ENCODE measurements at places on chromosomes 7 and 10.

DNA sequence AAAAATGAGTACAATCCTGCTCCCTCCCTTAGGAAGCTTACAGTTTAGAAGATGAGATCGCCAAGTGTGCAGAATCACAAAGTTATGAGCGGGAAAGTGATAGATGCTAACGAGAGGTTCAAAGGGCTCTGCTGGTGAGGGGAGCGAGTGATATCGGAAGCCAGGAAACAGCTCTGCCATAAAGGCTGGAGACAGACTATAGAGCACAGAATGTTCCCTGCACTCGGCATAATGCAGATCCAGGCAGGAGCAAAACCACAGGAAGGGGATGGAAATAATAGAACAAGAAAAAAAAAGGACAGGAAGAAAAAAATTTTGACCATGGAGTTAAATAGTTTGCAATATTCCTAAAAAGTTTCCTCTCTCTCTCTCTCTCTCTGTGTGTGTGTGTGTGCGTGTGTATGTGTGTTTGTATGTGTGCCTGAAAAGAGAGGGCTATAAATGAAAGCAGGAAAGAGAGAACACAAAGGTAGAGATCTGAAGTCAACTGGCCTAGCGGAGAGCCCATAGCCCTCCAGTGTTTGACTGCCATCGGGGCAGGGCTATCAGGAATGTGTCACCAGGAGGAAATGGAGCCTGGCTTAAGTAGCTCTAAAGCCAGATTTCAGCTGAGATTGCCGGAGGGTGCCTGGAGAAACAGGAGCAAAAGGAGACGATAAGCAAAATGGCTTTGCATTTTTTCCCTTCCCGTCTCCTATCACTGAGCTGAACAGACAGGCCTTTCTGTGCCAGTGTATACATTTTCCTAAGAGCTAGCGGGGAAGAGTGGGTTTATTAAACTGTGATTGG, 175.8 kb upstream of the LYZL1 start:
- no peak for DNase-seq

DNA sequence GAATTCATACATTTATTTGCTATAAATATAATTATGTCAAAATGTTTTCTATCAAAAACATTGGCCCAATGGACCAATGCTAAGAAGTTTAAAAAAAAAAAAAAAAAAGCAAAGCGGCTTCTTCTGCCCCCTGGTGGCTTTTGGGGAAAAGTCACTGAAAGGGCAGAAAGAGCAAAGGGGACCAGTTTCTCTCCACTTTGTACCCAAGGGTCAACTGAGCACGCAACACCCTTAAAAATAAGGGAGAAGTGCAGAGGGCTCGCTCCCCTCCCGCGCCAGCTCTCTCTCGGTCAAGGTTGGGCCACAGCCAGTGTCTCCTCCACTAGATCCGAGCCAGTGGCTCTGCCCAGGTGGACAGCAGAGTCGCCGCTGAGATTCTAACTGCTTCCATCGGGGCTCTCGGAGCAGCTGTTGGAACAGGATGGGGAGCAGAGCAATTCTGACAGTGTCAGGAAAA, 136.4 kb upstream of the FGFR2 start:
- DNase-seq, result peak; percentile 55

- no peak for DNase-seq
Measured at GRCh38 chr10:48844616-48845015, 95.0 kb downstream of the LRRC18 start.

DNA sequence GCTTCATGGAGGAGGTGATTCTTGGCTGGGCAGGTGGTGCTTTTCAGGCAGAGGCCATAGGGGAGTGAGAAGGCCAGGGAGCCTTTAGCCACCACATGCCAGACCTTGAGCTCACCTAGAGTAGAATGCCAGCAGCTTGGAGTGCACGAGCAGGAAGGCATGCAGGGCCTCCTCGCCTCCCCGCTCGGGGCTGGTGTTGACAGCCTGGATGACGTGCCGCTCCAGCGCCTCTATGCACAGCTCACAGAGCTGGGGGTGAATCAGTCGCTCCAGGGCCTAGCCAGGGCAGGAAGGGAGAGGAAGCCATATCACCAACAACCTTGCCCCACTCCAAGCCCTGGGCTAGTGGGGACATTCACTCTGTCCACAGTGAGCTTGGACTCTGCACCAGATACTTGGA, 15.7 kb downstream of the HPS1 start:
- DNase-seq, result no peak

- DNase-seq, result no peak
Measured at GRCh38 chr7:99092064-99092720, 51.7 kb downstream of the SMURF1 start.

DNA sequence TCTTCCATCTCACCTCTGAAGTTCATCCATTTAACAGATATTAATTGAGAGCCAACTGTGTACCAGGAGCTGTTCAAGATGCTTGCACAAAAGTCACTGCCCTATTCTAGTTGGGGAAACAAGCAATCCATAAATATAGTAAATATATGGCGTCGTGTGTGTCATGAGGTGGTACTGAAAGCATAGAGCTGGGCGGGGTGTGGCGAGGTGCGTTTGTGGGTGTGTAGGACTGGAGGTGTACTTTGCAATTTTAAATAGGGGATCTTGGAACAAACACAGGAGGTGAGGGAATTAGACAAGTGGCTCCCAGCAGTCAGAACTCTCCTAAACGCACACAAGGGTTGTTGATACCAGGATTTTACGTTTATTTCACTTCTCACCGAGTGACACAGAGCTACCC, 490 bp upstream of the ZNF239 start:
- no peak for DNase-seq

DNA sequence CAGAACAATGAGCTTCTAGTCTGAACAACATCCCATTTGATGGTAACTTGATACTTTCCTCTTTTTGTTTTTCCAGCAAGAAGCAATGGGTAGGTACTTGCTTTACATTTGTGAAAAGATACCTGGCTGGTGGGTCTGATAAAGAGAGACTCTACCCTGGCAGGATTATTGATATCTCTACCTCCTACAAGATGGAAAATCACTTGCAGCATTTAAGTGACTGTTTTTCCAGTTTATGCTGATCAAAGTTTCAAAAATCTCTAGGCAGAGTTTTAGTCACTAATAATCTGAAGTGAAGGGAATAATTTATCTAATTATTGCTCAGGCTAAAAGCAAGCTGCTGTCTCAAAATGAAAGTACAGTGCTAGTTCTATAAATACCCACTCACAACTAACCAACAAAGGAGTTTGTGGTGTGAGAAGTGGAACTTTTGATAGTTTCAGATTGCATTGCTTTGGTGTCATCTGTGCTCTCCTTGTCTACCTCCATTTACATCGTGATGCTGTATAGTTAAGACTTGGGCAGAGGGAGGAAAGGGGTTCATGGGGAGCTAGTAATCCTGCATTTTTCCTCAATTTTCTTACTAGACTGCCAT, 86.0 kb upstream of the ANKRD1 start:
- no peak for DNase-seq

- no peak for DNase-seq
Measured at GRCh38 chr7:33298848-33299247, 169.5 kb downstream of the BBS9 start.

- DNase-seq, result no peak
Measured at GRCh38 chr10:125149680-125150047, 10.7 kb downstream of the CTBP2 start.

DNA sequence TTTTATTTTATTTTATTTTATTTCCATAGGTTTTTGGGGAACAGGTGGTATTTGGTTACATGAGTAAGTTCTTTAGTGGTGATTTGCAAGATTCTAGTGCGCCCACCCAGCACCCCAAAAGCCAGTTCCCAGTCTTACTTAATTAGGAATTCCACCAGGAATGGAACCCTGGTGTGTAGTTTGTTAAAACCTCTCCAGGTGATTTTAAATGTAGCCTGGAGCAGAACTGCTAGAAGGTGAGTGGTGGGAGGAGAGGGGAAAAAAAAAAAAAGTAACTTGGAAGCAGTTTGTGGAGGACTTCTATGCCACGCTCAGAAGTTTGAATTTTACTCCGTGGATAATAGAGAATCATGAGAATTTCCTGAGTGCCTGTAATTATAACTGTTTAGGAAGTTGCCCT, 5.5 kb upstream of the TEX47 start:
- no peak for DNase-seq

DNA sequence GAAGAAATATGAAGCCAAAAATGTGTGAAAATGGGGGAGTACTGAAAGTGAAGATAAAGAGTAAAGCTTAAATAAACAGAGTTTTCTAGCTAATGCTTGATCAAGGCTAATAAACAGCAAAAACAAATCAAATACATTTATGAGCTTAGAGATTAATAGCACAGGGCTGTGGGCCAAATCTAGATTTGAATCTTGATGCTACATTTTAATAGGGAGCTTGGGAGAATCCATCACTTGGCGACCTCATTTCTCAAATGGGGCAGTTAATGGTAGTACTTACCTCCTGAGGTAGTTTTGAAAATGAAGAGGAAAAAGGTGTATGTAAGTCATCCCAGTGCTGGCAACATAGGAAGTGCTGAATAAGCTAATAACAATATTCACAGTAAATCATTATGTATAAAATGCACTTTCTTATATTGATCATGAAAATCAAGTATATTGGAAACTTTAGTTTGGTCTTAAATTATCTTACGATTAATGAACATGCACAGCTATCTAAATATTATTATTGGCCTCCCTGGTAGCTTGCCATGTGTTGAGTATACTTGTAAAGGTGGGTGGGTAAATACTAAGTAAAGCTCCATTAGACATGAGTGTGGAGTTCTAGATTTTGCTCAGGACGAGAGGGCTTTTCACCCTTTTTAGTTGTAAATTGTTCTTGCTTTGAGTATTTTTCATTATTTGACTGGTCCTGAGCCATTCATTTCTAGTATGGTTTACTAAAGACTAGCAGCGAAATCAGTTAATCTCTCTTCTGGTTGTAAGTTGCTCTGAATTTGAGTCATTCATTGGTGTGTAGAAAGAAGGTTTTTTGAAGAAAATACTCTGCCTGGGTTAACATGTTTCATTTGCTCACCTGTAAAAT, 5.1 kb downstream of the BICC1 start:
- no peak for DNase-seq

DNA sequence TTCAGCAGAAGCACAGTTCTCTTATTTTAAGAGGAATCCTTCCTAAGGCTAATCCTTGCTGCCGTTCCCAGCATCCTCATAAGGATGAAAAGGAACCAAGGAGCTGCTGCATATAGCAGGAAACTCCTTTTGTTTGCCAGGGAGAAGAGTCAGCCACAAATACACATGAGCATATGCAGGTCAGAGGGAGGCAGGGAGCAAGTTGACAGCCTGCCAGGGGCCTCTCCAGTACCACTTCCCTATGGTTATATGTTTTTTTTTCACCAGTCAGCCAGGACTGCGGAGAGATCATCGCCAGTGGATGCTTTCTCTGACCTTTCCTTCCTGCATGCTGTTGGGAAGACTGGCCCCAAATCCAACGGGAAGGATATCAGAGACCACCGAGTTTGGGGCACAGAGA, 39.8 kb downstream of the SLC35B4 start:
- DNase-seq, result no peak

DNA sequence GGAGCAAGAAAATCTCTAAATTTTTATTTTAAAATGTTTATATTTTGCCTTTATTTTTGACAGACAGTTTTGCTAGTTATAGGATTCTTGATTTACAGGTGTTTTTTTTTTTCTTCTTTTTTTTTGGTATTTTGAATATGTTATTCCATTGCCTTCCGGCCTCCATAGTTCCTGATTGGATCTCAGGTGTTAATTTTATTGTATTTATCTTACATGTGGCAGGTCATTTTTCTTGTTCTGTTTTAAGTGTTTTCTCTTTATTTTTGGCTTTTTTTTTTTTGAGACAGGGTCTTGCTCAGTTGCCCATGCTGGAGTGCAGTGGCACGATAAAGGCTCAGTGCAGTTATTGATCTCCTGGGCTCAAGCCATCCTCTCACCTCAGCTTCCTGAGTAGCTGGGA, 73.9 kb downstream of the MLLT10 start:
- DNase-seq, result no peak

- peak; percentile 7 for DNase-seq
Measured at GRCh38 chr7:147296986-147297385, 1180.4 kb downstream of the CNTNAP2 start.

GRCh38 chr10:12542133-12542670, 192.9 kb downstream of the CAMK1D start:
- DNase-seq, result no peak

DNA sequence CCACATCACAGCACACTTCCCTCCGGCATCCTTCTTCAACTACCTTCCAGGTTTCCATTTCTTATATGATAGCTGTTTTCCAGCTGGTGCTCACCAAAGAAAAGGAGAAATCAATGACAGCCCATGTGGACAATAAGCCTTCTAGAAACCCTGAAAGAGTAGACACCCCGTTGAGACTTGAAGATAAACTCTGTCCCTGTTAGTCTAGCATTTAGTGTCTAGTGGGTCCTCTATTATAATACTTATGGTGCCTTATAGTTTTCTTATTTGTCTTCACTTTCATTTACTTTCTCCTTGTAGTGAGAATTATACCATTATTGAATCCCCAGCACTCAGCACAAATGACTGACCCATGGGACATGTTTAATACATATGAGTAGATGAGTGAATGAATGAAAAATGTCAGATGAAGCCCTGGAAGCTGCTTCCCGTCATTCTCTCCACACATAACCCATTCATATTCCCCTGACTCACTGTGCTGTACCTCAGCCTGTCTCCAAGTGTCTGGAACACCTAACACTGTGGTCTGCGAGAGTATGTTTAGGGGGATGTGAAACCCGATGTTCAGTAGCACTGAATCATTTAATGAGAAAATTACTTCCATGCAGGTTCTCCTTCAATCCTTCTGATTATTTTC, 377.6 kb downstream of the GPR158 start:
- no peak for DNase-seq

DNA sequence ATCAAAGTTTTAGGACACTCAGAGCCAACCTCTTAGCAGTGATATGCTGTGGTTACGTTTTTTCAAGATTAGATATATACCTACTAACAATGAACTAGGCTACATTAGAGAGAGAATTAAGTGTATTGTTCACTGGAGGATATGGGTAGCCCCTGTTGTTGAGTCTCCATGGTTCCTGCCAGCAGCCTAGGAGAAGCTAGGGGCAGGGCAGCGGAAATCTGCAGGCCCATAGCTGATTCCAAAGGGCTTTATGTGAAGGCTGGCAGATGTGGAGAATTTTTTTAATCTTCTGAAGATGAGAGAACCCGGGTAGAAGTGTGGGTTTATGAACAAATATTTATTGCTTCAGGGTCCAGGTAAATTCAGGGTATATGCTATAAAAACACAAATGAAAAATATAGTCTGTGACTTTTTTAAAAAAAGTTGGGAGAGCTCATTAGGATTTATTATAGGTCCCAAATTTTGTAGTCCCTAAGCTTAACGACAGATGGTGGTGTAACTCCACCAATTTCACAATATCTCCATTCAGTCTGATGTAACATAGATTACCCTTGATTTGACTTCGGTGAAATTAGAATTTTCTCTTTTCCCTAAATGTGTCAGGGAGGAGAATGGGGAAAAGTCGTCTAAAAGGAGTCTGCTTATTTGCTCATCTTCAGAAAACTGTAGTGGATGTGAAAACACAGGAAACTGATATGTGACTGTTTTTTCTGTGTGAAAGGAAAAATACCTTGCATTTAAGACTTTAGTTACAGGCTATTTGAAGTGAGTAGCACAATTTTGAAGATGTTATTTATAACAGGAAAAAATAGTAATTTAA, 163.0 kb upstream of the PPP1R3A start:
- DNase-seq, result peak; percentile 79

DNA sequence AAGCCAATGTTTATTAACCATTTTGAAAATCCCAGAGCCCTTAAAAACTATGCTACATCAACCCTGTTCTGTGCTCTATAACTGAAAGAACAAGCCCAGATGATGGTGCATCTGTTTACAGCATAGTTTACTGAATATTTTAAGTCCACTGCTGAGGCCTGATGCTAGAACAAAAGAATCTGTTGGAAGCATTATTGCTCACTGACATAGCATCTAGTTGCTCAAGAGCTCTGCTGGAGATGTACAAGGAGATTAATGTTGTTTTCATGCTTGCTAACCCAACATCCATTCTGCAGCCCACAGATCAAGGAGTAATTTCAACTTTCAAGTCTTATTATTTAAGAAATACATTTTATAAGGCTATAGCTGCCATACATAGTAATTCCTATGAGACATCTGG, 181.3 kb upstream of the FEZF1 start:
- DNase-seq, result peak; percentile 82

Measured in adipocyte (in vitro differentiated cells).